ENCODE measurements at places on chromosomes 2 and 18.

DNA sequence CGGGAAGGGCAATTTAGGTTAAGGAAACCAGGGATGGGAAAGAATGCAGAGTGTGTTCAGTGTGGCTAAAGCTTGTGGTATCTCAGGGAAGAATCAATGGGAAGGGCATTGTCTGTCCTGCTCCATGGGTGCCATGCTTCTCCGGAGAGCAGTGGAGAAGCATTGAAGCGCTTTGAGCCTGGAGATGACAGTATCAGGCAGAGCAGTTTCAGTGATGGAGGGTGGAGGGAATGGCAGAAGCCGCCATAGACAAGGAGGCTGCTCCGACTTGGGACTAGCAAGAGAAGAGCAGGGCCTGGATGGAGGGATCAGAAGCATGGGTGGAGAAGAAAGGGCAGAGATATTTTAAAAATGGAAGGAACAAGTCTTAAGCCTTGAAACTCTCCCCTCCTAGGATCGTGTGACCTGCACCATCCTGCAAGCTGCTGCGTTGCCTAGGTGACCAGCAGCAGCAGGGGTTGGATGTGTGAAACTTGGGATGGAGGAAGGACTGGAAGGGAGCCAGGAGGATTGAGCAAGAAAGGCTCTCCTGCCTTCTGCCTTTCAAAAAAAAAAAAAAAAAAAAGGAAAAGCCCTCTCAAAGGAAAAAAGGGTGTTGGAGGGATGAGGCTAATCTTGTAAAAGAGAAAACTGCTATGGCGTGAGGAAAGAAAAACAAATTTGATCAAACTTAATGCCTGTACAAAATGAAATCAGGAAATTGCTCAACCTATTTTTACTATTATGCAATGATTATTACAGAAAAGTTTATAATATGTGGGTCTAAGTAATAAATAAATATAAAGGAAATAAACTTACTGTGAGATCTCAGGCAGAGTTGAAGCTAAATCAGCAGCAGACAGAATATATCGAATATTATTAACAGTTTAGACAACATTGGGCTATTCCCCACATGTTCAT is 493.8 kb upstream of the NRP2 start:
- DNase-seq: no peak

- no peak for DNase-seq
Observed at GRCh38 chr2:20580690-20581437, 70.0 kb downstream of the HS1BP3 start.

DNA sequence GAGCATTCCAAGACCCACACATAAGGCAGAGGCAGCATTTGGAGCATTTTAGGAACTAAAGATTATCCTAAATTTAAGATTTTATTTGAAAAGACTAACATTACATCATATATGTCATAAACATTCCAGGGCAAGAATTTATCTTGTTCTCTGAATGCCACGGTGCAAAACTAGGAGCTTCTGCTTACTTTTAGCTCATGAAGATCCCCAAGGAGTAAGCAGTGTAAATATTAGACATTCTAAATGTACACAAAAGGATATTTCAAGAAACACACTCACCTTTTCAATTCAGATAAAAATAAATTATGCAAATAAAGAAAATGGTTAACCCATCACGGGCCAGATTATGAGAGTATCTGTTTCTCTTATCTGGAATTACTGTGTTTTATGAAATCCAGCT is 101.7 kb upstream of the ETAA1 start:
- no peak for DNase-seq

GRCh38 chr18:47990981-47991380 is 60.5 kb upstream of the SMAD2 start:
- DNase-seq: no peak

- no peak for DNase-seq
Observed at GRCh38 chr2:86274918-86275275, 62.5 kb downstream of the REEP1 start.

- DNase-seq: no peak
Observed at GRCh38 chr2:28955467-28955866, 25.6 kb upstream of the TOGARAM2 start.

DNA sequence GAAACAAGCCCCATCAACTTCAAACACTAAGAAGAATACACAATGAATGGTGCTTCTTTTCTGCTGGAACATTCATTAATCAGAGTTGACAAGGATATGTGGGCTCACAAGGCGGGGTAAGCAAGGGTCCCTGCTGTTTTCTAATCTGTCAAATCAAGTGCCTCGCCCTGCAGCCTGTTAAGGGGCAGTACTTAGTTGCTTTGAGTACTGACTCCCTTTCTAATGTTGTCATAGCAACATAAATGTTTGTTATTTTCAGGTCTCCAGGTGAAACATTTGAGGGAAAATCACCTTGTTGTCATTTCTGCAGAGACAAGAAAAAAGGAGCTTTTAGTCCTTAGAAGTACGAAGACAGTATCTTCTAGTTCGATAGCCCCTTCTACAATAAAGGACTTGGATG is 284.7 kb upstream of the PKDCC start:
- DNase-seq: no peak

DNA sequence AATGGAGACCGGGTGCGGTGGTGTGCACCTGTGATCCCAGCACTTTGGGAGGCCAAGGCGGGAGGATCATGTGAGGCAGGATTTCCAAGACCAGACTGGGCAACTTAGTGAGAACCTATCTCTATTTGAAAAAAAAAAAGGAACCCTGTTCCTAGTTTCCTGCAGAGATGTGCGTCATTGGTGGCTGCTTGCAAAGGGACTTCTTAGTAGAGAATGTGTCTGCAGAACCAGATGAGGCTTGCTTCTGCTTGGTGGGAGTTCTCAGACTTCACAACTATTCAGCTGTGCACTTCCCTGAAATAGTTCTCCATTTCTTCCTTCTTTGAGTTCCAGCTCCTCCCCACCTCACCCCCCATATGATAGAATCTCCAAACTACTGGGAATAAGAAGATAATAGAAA is 22.3 kb downstream of the ZCCHC2 start:
- no peak for DNase-seq

- DNase-seq: no peak
Observed at GRCh38 chr18:54825601-54826344, 2.5 kb upstream of the RAB27B start.

GRCh38 chr2:191857886-191858285 is 11.0 kb upstream of the CAVIN2 start:
- no peak for DNase-seq

DNA sequence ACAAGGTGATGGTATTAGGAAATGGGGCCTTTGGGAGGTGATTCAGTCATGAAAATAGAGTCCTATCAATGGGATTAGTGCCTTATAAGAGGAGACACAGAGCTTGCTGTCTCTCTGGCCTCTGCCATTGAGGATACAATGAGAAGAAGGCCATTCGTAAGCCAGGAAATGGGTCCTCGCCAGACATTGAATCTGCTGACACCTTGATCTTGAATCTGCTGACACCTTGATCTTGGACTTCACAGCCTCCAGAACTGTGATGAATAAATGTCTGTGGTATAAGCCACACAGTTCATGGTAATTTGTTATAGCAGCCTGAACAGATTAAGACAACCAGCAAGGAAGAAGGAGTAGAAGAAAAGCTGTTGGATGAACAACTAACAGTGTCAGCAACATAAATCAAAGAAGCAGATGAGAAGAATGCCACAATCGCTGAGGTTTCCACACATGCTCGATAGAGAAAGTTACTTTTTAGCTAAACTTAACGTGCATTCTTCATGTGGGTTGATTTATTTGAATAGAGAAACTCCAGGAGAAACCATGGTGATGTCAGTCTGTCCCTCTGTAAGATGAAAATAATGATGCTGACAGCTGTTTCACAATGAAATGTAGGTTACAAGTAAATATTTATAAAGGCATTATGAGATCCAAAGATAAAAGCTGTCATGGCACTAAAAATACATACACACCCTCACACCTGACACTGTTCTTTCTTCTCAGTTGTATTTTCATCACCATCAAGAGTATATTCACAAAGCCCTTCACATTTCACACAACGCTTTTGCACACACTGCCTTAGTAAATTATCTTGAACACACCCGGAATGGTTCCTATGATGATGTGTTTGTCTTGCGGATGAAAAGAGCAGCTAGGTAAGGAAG is 153.7 kb upstream of the NCK2 start:
- DNase-seq: no peak

Measured in activated effector memory CD4-positive, alpha-beta T cell treated with anti-CD3 and anti-CD28 coated beads, Interleukin-2, amount 50 U/mL, for 16 hours (primary cell).